ENCODE measurements at places on chromosomes 6 and 20. TPM values are rescaled to one million over a fixed set of nuclear protein-coding genes. Genes with fewer than 3 reads are reported as not detected.

- no peak for DNase-seq
Measured at GRCh38 chr6:165630544-165630953, 32.5 kb downstream of the PDE10A start.

DNA sequence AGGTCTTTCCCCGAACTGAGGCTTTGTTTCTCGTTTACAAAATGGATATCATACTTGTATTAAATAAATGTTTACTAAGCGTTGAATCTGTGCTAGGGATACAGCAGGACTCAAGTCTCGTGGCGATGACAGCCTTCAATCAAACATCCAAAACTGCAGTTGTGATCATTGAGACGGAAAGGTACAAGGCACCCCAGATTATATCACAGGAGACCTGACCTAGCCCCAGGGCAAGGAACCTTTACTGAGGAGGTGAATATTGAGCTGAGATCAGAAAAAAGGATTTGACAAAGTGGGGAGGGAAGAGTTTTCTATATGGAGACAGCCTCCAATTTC lies 476 bp downstream of the AAR2 start:
- no peak for DNase-seq

DNA sequence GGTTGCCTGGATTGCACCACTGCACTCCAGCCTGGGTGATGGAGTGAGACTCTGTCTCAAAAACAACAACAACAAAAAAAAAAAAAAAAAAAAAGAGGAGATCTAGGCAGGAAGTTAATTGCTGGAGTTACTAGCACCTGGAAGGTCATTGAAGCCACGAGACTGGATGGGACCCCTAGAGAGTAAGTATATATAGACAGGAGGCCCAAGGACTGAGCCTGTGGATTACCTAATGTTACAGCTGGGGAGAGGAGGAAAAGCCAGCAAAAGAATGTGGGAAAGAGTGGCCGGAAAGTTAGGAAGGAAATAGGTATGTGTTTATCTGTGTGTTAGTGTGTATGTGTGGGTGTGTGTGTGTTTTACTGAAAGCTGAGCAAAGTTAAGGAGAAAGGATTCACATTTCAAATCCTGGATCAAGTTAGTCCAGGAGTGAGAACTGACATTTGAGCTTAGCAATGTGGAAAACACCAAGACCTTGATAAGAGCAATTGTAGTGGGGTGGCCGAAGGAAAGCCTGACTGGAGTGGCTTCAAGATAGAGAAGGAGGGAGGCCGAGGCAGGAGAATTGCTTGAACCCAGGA lies 38.4 kb downstream of the ANKRD6 start:
- no peak for DNase-seq

DNA sequence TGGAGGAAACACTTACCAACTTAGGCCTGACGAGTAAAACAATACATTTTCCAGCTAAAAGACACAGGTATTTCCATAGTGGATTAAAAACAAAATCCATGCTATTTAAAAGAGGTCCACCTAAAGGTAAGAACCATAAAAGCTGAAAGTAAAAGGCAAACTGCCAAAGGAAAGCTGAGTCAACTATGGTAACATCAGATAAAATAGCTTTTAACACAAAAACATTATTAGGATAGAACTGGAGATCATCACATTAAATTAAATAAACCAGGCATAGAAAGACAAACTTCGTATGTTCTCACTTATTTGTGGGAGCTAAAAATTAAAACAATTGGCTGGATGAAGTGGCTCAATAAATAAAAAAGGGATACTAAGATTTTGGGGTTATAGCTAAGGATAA lies 166.8 kb upstream of the SLC22A16 start:
- DNase-seq = no peak

DNA sequence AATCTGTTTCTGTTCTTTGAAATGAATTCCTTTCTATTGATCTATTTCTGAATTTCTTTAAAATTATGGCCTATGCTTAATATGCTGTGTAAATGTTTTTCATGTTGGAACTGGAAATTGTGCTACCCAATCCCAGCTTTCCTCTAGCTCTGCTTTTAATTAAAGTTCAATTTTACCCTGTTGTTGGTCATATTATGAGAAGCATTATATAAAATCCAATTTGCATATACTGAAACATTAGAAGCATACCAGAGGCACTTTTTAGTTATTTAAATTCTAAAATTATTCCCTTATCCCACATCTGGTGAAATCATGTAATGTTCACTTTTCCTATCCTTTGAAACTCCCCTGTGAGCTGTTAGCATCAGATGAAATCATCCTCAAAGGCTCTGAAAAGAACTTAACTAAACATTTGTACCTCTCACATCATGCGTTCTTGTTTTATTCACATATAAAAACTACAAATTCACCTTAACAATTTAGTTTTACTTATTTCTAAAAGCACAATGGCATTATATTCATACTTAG lies 160.6 kb upstream of the COL21A1 start:
- no peak for DNase-seq

GRCh38 chr6:10487668-10488327 lies 33.4 kb upstream of the GCNT2 start:
- no peak for DNase-seq

DNA sequence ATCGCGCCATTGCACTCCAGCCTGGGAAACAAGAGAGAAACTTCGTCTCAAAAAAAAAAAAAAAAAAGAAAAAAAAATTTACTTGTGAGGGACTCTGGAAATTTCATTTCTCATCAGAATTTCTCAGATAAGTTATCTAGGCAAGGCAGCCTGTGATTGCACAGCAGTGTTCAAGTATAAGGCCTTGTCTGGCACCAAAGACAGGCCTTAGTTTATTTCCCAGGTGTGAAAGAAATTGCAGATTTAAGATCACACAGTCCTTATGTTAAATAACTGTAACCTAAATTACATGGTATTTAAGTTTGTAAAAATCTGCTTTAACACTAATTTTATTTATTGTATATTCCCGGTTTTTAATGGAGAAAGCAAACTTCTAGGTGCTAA lies 34.8 kb downstream of the HFE start:
- DNase-seq = no peak

DNA sequence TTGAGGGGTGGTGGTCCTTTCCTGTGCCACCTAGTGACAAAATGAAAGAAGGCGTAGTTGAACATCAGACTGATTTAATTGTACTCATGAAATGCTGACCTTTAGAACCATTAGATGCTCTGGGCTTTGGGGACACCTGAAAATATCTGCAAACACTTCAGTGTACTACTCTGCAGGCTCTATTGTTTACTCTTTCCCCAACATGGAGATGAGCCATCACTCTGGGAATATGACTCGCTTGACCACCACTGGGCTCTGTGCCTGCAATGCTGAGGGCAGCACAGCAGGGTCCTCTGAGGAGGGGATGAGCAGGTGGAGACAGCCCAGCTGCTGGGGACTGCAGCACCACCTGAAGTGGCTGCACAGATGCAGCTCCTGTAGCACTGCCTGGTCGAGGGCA lies 74.8 kb upstream of the SLC24A3 start:
- no peak for DNase-seq

GRCh38 chr6:56101141-56101553 lies 146.2 kb downstream of the COL21A1 start:
- DNase-seq = peak; percentile 93

- DNase-seq = no peak
Measured at GRCh38 chr6:117477988-117478852, 4.3 kb upstream of the DCBLD1 start.

DNA sequence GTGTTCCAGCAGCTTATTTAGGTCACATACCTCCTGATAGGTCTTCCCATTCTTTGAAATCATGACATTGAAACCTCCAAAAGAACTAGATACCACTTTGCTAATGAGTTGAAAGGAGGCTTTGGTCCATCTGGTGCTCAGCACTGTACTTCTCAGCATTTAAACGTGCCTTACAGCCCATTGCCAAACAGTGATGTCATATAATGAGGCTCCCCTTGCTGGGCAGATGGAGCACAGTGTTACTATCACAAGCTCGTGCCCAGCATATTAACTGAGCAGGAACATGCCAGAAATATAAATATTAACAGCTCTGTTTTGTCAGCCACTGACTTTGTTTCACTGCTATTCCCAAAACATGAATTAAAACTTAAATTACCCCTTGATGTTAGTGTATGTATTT lies 25.5 kb upstream of the MAPK13 start:
- DNase-seq = no peak

GRCh38 chr6:128230267-128230989 lies 290.0 kb downstream of the PTPRK start:
- DNase-seq = no peak

DNA sequence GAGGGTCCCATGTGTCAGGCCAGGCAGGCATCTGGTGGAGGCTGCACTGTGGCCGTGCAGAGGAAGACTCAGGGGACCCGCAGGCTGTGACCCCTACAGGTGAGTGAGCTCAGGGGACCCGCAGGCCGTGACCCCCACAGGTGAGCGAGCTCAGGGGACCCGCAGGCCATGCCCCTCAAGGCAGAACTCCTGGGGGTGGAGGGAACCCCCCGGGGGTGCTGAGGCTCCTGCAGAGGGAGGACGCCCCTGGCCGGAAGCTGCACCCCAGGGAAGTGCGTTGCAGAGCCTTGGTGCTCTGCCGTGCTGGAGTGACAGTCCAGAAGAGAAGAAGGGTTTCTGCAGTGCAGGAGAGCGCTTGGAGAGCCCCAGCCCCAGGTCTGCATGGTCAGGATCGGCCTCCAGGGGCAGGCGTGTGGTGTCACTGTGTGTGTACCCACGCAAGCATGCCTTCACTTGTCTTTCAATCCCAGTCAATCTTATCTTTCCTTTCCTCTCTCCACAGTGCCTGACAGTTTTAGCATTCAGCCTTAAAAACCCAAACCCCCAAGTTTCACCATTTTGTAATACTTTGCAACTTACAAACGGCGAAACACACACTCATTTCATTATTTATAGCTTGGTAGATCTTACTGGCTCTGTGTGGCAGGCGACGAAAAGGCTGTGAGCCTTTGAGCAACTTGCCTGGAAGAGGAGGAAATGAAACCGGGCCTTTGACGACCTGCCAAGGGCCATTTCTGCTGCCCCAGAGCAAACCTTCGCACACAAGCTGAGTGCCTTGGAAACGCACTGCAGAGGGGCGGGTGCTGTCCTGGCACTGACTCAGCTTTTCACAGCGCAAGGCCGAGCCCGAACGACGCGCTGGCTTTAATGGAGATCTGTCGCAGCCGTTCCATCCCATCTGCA lies 101.4 kb upstream of the AGPAT4 start:
- no peak for DNase-seq

DNA sequence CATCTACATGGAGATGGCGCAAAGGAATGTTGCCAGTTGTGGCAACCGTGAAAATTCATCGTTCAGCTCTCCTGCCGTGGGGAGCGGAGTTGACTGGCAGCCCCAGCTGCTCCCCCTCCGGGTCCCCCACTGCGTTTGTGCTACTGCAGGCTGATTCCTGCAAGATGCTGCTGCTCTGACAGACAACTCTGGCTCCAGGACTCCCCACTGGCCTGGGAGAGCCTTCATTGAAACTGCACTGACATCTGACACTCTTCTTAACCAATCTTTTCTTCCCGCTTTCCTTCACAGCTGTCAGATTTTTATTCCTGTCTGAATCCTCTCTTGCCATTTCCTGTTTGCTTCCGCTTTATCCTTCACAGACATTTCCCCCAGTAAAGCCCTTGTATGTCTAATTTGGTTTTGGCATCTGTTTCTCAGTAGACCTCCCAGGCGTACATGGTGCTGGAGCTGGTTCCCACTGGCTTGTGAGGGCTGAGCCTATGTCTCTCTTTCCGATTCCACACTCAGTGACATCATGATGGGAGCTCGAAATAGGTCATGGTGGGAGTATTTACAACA lies 9.5 kb upstream of the ATRN start:
- no peak for DNase-seq

- DNase-seq = no peak
Measured at GRCh38 chr20:1912646-1913045, 17.4 kb downstream of the SIRPA start.

DNA sequence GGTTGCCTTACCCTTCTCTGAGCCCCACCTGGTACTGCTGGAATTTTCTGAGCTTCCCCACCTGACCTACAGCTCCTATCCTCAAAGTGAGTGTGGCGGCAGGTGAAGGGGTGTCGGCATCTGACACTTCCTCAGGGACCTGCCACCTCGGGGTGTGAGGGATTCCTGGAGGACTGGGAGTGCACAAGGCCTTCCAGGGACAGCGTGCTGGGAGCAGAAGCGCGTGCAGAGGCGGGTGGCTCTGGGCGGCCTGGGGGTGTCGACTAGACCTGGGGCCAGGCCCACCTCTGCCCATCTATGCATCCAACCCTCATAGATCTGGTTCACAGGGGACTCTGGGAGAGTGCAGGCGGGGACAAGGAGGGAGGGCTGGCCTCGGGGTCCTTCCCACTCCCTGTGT lies 7.8 kb downstream of the DLGAP4 start:
- DNase-seq = no peak

DNA sequence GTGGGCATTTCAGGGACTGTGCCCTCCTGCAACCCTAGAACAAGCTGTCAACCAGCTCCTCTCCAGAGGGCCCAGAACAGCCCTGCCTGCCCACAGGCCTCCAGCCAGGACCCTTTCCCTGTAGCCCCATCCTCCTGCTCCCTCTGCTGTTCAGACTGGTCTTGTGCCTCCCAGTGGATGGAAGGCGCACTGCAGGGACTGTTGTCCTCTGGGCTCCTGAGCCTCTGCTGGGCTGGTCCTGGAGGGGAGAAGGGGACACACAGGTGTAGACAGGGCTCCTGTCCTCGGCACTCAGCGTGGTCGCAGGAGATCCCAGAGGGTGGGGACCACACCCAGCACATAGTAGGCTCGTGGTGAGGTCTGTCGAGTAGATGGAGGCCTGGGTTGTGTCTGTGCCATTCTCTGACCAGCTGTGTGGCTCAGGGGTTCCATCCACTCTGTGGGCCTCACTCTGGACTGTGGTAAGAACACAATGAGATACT lies 11.5 kb downstream of the ITPR3 start:
- DNase-seq = no peak

DNA sequence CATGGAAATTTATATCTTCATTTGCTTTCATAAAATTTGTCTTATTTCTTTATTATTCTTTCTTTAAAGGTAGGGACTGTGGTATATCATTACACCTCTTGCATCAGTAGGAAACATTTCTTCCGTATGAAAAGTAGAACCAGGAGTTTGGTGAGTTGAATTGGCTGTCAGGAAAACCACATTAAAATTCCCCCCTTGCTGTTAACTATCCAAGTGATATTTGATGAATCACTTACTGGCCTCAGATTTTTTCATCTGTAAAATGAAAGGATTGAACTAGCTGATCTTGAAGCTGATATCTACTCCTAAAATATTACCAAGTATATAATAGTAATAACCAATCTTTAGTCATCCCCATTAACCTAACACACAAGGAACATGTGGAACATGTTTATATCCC lies 460.9 kb downstream of the GJA1 start:
- DNase-seq = no peak

- no peak for DNase-seq
Measured at GRCh38 chr20:745683-746301, 22.5 kb downstream of the SLC52A3 start.

- DNase-seq = no peak
Measured at GRCh38 chr6:148864941-148865340, 118.1 kb downstream of the UST start.

- DNase-seq = no peak
Measured at GRCh38 chr6:45610374-45610773, 232.6 kb upstream of the SUPT3H start.

GRCh38 chr20:46401478-46401860 lies 4.9 kb downstream of the ELMO2 start:
- DNase-seq = no peak

- DNase-seq = no peak
Measured at GRCh38 chr6:145006914-145007313, 721.8 kb downstream of the UTRN start.

GRCh38 chr6:116447052-116447451 lies 14.1 kb upstream of the CALHM6 start:
- DNase-seq = no peak

The MOXD1 gene
- 0.21 TPM for total RNA-seq

The ZNF217 gene
- total RNA-seq = 210 TPM

The SNPH gene
- 6.4 TPM for total RNA-seq

The LRFN2 gene
- total RNA-seq = 0.05 TPM

The CLPSL2 gene
- 0.57 TPM for total RNA-seq

The TGM3 gene
- not detected for total RNA-seq

The EIF6 gene
- 258 TPM for total RNA-seq

The TMEM217 gene
- 4.0 TPM for total RNA-seq

Measured in Panc1 (cell line).